CD4-positive, alpha-beta T cell treated with Interleukin-21 for 1 hour (primary cell): ENCODE measurements at places on chromosomes 4 and X.

DNA sequence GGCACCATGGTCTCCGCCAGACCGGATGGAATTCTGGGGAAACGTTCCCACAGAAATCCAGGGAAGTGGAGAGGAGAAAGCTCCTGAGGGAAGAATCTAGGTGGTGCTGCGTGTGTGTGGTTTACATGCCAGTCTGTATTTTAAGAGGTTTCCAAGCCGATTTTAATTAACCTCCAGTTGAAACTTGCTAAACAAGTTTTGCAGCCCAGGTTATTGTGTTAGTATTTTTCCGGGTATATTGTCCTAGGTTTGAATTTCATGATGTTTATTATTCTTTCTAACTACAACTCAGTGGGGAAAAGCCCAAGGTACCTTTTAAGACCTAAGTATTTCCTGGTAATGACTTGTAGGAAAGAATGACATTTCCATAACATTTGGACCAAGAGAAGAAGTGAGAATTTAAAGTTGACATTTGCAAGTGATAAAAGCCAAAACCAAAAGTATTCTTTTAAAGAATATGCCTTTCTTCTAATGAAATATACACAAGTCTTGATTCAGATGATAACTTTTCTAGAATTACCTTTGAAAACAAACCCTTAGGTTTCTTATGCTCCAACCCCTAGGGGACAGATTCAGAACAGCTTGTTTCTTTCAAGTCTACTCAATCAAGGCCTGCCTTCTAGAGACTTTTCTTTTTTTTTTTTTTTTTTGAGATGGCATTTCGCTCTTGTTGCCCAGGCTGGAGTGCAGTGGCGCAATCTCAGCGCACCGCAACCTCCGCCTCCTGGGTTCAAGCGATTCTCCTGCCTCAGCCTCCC lies 14.6 kb downstream of the SAT1 start:
- no peak for DNase-seq

GRCh38 chr4:55184600-55185523 lies 59.5 kb upstream of the KDR start:
- DNase-seq, result peak; percentile 30

DNA sequence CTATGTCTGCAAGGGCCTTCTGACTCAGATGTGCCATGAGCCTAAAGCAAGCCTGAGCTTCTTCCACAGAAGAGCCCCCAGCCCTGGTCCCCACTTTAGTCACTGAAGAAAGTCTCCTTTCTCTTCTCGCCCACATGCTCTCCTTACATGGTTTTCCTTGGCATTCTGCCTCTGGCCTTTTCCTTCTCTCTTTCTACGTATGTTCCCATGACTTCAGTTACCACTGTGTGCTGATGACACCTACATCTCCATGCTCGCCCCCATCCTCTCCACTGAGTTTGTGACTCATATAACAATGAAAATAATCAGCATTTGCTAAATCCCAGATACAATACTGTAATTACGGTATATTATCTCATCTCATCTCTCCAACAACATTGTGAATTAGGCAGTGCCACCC lies 149.3 kb downstream of the AMMECR1 start:
- no peak for DNase-seq

DNA sequence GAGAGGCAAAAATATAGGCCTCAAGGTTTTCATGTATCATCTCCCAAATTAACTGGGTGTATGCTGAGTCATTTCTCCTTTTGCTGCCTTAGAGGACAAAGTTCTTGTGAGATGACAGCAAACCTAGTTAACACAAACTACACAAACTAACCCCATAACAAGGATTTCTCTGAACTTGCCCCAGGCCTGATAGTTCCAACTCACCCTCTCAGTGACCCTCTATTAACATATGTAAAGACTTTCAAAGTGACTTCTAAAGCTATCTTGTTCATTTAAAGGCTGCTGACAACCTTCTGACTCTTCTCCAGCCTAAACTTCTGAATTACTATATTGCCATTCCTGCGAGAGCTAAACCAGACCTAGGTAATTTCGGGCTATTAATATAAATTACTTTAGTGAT lies 43.2 kb upstream of the CCDC149 start:
- no peak for DNase-seq

DNA sequence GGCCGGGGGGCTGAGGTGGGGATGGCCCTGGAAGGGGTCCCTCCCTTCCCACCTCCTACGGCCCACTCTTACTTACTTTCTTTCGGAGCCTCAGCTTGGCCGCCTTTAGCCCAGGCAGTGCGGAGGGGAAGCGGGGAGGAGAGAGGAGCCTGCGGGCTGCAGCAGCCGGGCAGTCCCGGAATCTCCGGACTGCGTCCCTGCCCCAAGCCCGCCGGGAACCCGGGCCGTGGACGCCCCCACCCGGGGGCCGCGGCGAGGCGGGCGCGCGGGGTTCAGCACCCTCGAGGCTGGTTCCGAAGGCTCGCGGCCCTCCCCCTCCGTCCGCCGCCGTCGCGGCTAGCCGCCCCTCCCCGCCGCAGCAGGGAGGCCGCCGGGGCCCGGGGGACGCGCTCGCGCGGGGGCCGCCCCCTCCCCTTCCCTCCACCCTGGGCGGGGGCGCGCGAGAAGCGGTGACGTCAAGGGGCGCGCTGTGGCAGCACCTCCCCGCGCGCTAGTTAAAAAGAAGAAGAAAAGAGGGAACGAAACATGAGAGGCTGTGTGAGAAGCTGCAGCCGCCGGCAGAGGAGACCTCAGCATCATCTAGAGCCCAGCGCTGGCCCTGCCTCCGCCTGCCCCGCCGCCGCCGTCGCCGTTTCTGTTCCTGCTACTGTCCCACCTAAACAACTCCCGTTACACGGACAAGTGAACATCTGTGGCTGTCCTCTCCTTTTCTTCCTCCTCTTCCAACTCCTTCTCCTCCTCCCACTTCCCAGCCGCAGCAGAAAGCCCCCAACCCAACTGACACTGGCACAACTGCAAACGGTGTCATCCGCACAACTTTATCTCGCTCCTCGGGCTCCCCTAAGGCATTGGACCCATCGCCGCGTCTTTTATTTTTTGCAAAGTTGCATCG lies at the start of gene HHIP:
HHIP (plus strand) TSS at position 526 of the 892 bp plus-strand sequence. CDS start 520 bp downstream, outside the sequence.
- DNase-seq, result no peak

DNA sequence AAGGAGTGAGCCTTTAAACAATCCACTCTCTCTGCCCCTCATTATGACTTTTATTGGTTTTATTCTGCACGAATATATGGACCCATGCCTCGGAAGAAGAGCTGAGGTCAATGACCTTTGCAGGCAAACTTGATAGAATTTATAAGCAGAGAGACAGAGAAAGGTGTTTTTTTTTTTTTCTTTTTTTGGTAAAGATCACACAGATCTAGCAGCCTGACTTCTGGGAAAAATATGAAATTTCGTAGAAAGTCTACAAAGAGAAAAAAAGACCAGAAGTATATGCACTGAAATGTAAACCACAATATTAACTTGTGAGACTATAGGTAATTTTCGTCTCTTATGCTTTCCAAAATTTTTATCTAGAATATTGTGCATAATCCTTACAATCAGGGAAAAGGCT lies 61.6 kb downstream of the LEF1 start:
- peak; percentile 49 for DNase-seq

GRCh38 chr4:7680106-7680505 lies 245.4 kb upstream of the PSAPL1 start:
- no peak for DNase-seq

DNA sequence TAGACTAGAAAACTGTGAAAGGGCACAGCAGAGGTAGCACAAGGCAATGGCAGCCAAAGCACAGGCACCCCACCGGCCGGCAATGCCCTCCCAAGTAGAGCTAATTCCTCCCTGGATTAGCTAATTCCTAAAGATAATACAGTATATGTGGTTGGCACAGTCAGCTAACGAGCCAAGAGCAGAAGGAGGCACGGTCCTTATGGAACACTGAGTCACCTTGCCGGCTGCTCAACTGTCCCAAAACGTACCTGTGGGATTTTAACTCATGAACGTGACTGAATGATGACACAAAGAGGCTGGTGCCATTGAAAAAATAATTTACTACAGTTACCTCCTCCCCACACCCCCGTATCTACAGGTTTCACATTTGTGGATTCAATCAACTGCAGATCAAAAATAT lies 9.1 kb upstream of the FGFBP1 start:
- DNase-seq, result no peak

DNA sequence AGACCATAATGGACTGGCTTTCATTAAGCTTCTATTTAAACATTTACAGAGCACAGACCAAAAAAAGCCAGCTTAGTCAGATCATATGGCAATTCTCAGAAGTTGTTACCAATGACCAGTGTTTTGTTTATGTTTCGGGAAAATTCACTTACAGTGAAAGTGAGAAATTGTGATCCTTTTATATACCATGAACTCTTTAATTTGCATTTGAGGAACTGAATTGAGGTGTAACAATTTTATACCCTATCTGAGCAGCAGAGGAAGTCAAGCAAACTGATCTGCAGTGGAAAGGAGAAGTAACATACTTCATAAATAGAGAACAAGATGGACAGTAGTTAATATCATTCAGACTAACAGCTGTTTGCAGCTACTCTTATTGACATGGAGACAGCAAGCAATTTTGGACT lies 97.1 kb downstream of the TMA16 start:
- no peak for DNase-seq

DNA sequence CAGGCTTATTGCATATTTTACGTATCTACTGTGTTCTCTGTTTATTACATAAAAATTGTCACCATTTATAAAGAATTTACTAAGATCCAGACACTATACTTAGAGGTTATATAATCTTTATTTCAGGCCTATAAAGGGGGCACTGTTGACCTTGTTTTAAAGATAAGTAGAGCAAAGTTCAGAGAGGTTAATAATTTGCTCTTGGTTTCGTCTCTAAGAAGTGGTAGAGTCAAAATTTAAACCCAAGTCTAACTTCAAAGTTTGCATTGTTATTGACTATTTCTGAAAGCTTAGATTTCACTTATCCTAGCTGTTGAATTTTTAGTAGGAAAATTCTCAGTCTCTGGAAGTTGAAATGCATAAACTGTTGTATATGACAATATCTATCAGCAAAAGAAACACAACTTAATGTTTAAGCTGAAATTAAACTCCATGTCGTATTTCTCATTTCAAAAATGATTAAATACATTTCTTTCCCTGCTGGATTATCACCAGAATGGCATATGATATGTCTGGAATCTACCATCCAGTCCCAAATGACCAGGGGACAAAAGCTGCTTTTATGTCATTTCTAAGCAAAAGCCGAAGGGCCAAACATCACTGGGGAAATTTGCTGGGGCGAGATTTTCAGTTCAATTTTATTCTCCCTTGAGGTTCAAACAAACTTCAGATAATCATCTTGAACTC lies 138.4 kb downstream of the SLC7A11 start:
- no peak for DNase-seq

DNA sequence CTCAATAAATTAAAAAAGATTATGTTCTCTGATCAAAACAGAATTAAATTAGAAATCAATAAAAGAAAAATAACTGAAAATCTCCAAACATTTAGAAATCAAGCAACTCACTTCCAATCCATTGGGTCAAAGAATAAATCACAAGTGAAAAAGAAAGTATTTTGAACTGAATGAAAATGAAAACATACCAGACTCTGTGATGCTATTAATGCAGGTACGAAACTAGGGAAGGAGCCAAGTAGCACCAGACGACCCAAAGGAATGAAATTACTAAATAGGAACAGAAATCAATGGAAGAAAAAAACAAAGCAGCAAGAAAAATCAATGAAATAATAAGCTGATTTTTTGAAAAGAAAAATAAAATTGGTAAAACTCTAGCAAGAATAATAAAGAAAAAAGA lies 15.4 kb downstream of the CCDC110 start:
- DNase-seq, result no peak

GRCh38 chr4:6472008-6472386 lies 417 bp downstream of the PPP2R2C start:
- no peak for DNase-seq

GRCh38 chrX:94813541-94813940 lies 1139.5 kb downstream of the FAM133A start:
- no peak for DNase-seq

DNA sequence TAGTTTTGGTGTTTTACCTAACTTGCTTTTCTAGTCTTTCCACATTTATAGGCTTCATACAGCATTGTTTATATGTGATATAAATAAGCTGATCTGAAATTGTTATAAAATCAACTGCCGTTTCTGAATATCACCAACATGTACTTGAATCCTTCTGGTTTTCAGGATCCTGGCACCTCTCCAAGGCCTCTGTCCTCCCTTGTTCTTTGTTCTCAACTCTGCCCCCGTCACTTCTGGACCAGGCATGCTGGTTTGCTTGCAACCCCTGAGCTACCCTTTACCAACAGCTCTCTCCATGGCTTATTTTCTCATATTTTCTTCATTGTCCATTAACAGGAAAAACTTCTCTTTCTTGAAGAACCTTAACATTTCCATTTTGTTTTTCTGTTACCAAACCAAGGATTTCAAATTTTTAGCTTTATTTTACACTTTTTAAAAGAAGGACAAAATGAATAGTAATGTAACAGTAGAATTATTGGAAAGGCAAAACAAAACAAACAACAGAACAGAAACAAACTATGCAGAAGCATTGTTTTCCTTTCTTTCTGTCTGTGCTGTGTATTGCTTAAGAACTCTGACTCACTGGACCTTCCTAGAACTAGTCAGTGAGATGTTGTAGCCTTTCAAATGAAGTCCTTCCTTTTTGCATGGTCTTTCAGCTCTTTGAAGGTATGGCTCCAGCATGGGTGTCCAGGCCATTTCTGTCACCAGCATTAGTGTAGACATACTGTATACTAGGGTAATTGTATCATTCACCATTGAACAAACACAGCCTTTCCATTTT lies 44.8 kb downstream of the BANK1 start:
- no peak for DNase-seq

DNA sequence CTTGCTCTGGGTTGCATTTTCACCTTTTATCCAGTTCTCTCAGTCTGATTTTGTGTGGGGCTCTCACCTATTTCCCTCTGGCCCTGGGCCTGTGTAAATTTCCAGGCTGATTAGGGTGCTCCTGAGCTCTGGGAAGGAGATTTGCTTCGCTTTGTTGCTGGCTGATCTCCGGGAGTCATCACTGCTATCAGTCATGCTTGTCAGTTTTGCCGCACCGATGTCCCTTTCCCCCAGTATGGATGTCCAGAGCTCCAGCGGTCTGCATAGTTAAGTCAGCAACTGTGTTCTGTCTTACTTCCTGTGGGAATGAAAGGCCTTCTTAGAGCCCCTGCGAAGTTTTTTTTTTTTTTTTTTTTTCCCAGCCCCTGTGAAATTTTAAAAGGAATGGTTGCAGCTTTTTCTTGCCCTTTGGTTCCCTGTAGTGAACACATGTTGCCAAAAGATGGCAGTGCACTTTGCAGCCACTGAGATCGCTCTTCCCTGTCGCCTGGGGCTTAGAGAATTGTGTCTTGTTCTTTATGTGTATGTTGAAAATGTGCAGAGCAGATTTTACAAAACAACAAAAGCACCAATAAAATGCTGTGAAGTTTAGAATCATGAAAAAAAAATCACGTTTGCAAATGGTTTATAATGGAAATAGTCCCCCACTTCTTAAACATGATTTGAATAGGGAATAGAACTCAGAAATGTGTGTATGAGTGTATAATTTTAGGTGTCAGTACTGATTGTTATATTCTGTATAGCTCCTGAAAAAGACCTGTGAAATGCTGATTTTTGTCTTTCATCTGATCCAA lies 109.1 kb upstream of the SLC4A4 start:
- DNase-seq, result no peak

- no peak for DNase-seq
These were observed 106.0 kb downstream of the IQCM start for GRCh38 chr4:149709640-149710039.

GRCh38 chr4:14254252-14254651 lies 626.7 kb upstream of the BOD1L1 start:
- no peak for DNase-seq
